ENCODE measurements at places on chromosomes 6 and 20.

DNA sequence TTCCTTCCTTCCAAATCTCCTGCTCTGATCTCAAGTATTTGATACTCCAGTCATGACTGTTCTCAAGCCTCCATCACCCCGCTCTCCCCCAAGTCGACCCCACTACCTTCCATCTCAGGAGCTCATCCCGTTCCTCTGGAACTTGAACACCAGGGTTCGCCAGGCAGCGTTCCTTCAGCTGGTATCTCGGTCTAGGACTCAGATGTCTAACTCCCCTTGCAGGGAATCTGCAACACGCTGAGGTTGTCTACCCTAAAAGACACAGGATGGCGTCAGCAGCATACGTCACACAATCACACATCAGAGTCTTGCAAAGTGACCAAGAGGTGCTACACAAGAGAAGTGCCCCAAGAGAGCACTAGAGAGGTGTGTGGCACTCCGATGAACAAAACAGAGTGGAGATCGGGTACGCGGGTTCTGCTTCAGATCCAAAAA is 706 bp downstream of the ZNF184 start:
- DNase-seq: peak; percentile 61

DNA sequence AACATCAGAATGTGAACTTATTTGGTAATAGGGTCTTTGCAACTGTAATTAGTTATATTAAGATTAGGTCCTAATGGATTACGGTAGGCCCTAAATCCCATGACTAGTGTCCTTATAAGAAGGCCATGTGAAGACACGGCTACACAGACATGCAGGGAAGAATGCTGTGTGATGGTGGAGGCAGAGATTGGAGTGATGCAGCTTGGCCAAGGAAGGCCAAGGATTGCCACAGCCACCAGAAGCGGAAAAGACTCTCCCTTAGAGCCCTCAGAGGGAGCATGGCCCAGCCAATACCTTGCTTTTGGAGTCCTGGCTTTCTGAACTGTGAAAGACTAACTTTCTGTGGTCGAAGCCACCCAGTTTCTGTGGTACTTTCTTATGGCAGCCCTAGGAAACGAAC is 9.7 kb upstream of the SMIM13 start:
- DNase-seq: no peak

DNA sequence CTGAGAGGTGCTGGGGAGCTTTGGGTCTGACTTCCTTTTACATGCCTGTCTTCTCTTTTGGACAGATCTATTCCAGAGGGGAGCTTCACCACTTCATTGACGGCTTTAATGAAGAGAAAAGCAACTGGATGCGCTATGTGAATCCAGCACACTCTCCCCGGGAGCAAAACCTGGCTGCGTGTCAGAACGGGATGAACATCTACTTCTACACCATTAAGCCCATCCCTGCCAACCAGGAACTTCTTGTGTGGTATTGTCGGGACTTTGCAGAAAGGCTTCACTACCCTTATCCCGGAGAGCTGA is 13.1 kb downstream of the PRDM1 start:
- no peak for DNase-seq

DNA sequence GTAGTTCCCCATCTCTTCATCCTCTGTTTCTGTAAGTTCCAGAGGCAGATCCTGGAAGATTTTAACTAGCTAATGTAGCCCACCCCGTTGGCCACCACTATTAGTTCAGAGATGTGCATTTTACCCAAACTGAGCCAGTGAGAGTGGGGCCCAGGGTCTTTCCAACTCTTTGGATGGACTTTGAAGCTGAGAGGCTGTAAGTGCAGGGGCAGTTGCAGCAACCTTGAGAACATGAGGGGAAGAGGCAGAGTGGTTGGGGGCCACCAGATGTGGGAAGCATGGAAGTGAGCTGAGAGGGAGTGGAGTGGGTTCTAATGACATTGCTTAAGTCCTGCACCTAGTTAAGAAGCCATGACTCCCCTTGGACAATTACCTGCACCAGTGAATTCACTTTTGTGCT is 72.2 kb downstream of the CDH26 start:
- DNase-seq: no peak

GRCh38 chr20:22343612-22344011 is 240.8 kb downstream of the FOXA2 start:
- DNase-seq: no peak

DNA sequence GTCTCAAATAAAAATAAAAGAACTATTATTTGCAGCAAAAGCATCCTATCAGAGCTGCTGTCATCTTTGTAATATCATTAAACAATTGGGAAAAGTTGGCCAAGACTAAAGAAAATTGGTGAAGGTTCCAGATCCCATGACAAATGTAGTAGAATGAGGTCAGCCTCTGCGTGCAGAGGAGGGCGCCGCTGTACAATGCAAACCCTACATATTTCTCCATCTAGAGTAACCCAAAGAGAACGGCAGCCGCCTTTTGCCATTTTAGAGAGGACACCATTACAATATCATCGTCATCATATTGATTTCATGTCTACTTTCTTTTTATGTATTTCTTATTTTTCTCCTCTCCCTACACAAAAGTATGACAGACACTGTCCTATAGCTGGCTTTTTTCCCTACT is 59.5 kb downstream of the ZMYND8 start:
- DNase-seq: no peak

- no peak for DNase-seq
These were observed 65.8 kb downstream of the HMGN3 start for GRCh38 chr6:79168695-79168980.

DNA sequence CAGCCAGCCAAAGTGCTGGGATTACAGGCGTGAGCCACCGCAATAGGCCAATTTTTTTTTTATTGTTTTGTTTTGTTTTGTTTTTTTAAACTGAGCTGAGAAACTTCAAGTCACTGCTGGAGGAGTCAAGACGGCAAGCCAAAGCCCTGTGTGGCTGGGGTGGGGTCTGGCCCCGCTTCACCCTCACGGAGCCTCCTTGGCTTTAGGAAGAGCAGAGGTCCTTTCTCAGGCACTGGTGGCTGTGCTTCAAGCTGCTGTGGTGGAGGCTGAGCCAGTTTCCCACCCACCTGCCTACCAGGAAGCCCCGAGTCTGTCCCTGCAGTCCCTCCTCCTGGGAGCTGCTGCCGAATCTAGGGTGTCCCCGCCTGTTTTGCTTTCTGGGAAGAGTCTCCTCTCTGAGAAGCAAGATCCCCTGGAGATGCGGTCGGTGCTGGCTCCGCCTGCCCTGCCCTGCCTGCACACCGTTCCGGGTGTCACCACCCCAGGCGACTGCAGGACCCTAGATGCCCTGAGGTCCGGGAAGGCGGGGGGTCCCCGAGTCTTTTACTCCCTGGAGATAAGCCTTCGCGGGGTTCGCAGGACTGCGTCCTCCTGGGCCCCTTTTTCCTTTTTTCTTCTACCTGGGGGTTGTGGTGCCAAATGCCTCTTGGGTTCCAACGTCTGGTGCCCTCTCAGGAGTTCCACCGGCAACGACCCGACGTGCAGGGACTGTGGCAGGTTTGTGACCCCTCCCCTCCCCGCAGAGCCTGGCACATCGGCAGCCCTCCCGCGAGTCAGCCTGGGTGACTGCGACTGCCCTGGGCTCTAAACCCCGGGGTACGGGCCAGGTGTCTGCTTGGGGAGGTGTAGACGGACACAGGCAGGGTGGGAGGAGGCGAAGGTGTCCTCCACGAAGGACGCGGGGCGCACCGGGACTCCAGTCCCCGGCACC is 100.7 kb downstream of the TAF4 start:
- DNase-seq: no peak

GRCh38 chr6:137762168-137763090 is 104.6 kb upstream of the TNFAIP3 start:
- DNase-seq: no peak

- DNase-seq: no peak
These were observed 37.5 kb upstream of the IER3 start for GRCh38 chr6:30781743-30782424.

DNA sequence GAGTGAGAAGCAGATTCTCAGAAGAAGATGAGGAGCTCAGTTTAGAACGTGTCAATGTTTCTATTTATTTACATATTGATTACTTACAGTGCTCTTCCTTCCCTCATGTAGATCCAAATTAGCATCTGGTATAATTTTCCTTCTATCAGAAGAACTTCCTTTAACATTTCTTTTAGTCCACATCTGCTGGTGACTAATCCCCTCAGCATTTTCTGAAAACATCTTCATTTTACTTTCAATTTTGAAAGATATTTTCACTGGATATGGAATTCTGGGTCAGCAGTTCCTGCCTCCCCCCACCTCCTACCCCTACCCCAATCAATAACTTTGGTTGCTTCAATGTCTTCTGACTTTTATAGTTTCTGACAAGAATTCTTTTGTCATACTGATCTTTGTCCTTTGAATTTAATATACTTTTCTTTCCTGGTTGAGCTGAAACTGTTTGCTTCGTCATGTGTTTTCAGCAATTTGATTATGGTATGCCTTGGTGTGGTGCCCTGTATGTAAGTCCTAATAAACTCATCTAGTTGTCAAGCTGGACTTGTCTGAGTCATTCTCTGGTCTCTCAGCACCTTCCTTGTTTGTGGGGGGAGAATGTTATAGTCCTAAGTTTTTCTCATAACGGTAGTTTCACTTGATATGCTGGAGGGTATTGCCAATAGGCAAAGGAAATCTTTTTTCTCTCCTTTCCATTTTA is 57.0 kb downstream of the SMPDL3A start:
- DNase-seq: no peak
